SK-N-DZ (cell line): ENCODE measurements at places on chromosomes 1 and 21.

- DNase-seq = no peak
These were observed 102.2 kb downstream of the BARHL2 start for GRCh38 chr1:90614872-90615271.

- DNase-seq = no peak
These were observed 642 bp upstream of the SLC16A1 start for GRCh38 chr1:112956544-112957132.

DNA sequence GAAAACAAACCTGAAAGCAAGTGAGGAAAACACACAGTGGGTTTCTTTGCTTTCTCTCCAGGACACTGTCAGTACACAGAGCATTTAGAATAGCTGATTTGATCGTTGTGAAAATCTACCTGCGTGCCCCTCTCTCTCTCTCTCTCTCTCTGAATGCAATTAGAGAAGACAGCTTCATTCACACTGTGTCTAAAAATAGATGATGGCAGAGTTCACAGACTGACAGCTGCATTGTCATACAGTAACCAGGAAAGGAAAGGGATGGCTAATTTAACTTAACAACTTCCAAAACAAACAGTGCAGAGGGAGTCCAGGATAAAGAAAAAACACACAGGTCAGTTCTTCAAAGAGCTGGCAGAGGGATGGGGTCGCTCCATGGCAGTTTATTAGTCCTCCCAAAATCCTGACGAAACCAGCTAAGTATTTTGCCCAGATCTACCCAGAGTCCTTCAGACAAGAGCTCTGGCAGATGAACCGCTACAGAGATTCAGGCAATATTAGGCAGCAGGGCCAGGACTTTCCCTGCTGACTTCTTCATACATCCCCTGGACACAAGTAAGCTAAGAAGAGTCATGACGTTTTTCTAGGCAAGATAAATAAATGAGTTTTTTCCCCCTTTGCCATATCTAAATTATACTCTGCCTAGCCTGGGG lies 58.9 kb downstream of the WLS start:
- DNase-seq = no peak

GRCh38 chr21:27799861-27800260 lies 833.0 kb upstream of the ADAMTS5 start:
- DNase-seq = no peak

DNA sequence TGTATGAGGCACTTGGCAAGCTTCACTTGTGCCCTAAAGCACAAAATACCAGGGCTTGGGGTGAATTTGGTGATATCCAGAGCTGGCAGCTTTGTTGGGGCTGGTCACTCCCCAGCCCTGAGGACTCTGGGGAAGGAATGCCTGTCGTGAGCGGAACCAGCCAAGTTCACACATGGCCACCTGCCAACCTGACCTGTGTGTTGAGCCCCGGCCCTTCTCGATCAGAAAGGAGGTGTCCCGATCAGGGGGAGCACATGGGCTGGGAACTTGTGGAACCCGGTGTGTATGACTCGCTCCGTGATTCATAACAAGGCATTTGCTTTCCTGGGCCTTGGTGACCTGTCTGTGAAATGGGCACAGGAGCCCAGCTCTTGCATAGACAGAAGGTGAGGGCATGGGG lies 43.1 kb downstream of the AGPAT3 start:
- DNase-seq = no peak

DNA sequence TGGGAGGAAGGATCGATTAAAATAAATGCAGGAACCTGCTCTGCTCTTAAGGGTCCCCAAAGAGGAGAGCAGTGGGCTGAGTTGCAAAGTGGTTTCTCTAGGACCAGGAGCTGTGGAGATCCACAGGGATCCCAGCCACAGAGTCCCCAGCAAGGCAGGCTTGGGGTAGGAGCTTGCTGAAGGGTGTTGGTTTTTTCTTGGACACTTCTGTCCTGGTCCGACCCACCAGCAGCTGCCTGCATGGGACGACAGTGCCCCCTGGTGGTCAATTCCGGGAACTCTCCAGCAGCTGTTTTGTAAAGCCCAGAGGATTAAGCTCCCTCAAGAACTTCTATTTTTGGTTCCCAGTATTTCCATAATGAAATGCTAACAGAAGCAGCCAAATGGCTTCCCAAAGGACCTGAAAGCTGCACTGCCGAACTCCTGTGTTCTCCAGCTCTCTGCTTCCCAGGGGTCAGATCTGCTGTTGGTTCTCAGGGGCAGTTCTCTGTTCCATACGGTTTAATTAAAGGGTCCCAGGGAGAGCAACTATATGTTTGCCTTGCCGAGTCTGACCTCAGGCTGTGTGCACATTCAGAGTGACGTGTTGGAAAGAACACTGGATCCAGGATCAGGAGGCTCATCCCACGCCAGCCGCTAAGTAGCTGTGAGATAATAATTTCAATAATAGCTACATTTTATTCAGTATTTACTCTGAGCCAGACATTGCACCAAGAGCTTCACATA lies 23.2 kb downstream of the NENF start:
- peak; percentile 75 for DNase-seq

GRCh38 chr1:156910309-156910782 lies 10.1 kb upstream of the LRRC71 start:
- no peak for DNase-seq

DNA sequence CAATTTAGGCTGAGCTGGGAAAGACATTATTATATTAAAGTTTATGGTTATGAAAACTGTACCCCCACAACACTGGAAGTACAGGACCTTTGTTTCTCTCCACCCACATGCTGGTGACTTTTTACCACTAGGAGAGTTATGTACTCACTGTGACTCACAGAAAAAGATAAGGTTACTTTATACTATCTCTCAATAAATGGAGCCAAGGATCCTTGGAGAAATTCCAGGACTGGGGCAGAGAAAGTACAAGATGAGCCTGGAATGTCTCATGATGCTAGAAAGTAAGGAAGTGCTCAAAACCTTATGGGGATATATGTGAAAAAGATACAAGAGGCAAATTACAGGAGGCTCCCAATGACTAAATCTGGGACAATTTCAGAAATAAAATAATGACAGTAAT lies 63.9 kb upstream of the C1orf105 start:
- no peak for DNase-seq

DNA sequence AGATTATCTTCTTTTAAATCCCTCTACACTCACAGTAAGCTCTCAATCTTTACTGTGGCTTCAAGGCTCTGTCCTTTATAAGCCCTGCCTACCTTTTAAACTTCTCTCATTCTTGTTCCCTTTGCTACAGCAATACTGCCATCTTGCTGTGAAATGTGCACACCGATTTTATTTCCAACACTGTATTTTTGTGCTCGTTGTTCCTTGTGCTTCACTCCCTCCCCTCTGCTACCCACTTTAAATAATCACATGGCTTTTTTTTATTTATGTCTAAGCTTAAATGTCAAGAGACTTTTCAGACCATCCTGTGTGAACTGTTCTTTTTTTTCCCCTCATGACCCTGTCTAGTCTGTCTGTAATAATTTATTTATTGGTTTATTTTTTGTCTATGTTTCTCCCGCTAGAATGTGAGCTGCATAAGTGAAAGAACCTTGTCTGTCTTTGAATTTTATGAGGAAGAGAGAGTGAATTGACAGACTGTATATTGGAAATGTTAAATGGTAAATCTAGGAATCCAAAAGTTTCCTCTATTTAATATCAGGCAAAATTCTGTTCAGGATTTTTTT lies 45.7 kb downstream of the ABCD3 start:
- peak; percentile 2 for DNase-seq

DNA sequence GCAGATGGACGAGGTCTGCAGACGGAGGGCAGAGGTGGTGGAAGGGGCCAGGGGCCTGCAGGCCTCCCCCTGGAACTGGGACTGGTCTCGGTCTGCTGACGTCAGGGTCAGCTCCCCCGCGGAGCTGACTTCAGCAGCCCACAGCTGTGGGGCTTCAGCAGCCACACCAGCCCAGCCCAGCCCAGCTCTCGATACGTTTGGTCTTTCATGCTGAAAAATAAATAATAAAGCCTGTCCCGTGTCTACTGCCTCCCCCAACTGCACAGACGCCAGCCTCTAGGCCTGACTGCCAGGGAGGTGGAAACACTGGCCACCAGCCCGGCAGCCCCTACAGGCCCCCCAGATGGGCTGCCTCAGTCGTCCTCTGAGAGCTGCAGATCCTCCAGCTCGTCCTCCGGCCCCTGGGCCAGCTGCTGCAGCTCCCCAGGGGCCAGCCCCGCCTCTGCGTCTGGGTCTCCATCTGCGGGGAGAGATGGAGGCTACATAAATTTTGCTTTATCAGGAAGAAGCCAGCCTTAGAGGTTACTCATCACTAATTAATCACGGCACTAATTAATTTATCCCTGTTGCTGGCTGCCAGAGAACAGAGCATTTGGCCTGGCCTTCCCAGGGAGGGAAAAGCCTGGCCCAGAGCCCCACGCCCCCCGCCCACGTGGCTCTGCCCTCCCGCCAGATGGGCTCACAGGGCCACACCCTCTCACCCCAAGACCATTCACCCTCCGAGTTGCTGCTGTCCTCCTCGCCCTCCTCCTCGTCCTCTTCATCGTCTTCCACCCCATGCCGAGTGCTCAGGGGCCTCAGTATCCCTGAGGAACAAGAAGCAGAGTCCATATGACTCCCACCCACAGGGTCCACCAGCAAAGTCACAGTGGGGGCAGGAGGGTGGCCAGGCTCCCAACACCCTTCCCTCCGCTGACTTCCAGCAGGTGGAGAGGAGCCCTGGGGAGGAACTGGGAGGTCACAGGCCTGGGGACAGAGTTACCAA lies 14.4 kb downstream of the NOC2L start:
- DNase-seq = peak; percentile 94

GRCh38 chr1:80059940-80060339 lies 1053.4 kb upstream of the ADGRL4 start:
- DNase-seq = peak; percentile 4

- no peak for DNase-seq
These were observed 448.8 kb upstream of the BEND5 start for GRCh38 chr1:49225464-49225863.

DNA sequence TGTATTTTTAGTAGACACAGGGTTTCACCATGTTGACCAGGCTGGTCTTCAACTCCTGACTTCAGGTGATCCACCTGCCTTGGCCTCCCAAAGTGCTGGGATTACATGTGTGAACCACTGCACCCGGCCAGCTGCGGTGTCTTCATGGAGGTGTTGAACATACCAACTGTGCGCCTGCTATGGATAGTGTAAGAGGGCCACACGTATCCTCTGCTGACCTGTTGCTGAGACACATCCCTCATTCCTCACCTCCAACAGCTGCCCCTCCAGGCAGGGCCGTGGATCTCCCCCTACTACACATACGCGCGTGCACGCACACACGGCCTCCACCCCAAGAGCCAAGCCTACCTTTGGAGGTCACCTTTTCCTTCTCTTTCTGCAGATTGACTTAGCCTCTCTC lies 48.0 kb upstream of the PARP1 start:
- DNase-seq = no peak

DNA sequence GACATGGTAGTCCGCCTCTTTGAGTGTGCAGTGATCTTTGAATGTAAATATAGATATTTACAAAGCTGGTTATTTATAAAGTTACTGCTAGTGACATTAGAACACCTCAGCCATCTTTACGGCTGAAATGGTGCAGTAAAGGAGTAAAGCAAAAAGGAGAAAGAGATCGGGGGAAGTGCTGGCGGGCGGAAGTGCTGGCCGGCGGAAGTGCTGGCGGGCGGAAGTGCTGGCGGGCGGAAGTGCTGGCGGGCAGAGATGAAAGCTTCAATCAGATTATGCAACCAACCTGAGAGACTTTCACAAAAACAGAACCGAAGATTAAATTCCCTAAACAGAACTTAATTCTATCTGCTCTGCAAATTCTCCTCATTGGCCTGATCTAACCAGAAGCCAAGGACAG lies 1.4 kb upstream of the OR14A16 start:
- DNase-seq = no peak

DNA sequence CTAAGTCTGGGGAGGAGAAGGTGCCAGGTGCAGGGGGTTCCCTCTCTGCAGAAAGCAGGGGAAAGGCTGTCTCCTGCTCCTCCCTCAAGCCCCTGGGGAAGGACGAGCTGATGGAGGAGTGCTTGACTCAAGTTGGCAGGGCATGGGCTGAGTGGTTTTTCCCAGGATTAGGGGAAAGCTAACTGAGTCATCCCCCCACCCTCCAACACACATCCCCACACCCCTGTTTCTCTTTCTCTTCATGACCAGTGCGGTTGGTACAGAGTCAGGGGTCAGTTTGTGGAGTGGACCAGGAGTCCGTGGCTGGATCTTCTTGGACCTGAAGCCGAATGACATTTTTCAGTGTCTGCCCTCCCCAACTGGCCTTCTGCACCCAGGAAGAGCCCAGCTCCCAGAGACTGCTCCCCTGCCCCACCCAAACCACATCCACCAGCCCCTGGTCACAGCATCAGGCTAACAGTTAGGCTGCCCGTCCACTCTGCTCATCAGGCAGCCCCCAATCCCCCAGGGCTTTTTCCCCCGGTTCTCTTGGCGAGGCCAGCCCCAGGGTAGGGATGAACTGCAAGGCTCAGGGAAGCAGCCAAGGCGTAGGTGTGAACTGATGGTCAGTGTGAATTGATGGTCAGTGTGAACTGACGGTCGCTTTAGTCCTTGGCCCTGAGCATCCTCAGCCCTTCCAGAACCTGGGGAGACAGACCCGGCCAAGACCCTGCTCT lies 81.0 kb downstream of the PAX7 start:
- DNase-seq = no peak

- no peak for DNase-seq
These were observed 26.9 kb upstream of the NKAIN1 start for GRCh38 chr1:31266547-31266946.

DNA sequence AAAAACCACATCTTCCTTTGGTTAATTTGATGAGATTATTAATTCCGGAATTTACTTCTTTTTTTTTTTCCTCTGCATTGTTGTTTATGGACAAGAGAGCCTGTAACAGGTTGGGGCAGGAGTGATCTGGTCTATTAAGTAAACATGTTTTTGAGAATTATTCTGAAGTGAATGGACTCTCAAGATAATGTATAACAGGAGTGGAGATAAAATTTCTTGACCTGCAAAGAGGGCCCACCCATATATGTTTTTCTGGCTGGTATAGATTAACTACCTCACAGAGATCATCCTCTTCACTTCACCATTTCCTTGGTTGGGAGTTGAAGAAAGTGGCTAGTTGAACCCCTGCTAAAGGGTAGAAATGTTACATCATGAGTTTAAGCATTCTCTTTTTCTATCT lies 10.7 kb downstream of the DDI2 start:
- DNase-seq = no peak

DNA sequence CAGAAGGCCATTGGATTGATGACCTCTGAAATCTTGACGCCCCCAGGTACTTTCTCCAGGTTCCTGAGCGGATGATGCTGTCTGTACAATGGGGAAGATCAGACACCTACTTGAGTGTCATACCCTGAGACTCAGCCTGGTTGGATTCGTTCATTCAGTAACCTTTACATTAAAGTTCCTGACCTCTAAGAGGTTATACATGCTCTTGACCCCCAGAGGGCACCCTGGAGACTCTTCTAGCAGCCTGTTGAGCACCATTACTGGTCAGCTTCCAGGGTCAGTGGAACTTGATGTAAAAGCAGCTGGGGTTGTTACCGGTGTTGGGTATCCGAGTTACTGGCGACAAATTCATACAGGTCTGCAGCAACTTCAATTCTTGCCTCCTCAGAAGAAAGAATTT lies 114.3 kb upstream of the ZNF678 start:
- peak; percentile 45 for DNase-seq

DNA sequence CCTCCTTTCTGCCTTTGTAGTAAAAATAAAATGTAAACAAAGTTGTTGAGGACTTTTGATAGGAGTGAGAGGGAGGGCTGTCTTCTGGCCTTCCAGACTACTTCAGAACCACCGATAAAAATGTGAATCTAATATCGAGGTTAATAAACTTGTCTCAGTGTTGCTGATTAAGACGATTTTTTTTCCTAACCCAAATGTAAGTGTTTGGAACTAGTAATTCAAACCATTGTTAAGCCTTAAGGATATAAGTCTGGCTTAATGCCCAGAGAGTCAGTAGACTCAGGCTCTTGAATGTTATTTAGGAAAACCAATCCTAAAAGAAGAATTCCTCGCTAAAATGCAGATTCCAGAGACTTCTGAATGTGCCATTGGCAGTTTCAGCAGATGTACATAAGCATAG lies 356.9 kb downstream of the SIPA1L2 start:
- DNase-seq = no peak
